8988T (cell line): ENCODE measurements at places on chromosomes 7 and 10.

- no peak for DNase-seq
These were observed 9.8 kb upstream of the AKR1C1 start for GRCh38 chr10:4953405-4953804.

GRCh38 chr7:141610671-141611070 is 59.5 kb downstream of the AGK start:
- no peak for DNase-seq

GRCh38 chr10:44939691-44940401 is 19.8 kb upstream of the RASSF4 start:
- no peak for DNase-seq

DNA sequence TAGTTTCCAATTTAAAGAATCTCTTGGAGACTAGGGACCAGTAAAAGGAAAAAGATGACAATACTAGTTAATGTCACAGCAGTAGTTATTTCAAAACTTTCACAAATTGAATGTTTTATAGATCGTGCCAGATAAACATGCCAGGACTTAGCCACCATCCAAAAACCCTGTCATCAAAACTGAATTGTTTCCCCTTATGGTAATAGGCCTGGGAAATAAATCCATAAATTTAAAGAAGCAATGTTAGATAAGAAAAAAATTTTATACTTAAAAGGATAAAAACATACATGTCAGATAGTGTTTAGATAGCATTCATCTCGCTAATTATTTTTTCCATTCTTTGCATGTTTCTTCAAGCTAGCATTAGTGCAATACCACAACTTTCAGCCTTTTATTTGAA is 71.2 kb downstream of the SUGCT start:
- DNase-seq = no peak

DNA sequence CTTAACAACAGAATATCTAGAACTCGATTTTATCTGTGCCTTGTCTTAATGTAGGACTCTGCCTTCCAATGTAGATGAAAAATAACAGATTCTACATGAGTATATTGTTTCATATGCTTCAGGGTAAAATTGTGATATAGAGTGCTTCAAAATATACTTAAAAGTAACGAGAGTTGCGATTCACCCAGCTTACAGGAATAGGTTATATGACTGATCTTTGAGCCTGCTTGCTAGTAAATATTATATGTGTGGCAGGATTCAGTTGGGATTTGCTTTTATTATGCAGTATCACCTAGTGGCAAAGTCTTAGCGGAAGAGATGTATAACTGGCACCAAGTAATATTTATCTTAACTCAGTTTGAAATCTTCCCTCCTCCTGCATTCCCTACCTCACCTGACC is 183.3 kb downstream of the SEMA3E start:
- no peak for DNase-seq

DNA sequence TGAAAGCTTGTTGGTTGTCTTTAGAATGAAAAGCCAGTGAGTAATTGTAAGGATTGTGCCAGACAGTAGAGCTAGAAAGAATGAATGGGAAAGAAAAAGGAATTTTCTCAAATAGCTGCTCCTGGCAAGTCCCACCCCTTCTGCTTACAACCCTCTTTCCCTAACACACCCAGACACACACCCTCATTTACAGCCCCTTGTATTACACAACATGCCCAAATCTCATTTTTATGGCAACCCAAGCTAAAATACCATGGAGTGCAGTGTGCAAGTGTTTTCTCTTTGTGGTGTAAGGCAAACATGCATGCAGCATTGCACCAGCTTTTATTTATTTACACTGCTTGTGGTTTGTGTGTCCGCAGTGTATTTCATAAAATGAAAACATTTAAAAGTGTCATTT is 1.5 kb downstream of the PRKAR2B start:
- DNase-seq = no peak
